NCI-H446 (cell line): ENCODE measurements at places on chromosomes 3 and 15.

DNA sequence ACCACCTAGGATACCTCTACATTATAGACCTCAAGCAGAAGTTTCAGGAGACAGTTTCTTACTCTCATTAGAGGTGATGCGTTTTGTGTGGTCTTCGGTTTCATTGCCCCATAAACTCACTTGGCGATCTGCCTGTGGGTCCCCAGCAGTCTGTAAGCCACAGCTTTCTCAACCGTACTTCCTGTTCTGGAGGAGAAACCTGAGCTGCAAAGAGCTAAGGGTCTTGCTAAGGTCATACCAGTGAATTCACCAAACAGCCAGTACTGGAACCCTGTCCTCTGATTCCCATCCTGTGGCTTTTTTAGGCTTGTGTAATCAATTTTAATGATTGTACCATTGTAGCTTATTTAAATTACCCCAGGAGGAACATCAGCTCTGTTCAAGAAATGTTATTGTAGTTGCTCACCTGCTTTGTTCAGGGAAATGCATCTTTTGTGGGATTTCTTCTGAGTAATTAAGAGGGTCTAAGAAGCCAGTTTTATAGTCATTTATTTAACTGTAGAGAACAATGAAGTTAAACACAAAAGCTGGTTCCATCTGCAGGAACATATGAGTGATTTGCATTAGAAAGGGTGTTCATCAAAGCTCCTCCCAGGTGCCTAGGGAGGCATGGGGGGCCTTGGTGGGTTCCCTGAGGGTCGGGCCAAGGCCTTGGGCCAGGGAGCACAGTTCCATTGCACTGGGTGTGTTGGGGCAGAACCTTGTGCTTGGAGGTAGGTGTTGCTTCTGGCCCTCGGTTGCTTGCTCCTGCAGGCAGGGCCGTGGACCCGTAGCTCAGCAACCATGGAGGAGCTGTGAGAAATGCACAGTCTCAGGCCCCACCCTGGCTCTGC, 69.6 kb downstream of the APBA2 start:
- no peak for DNase-seq

- DNase-seq, result no peak
These were observed 1534.6 kb downstream of the SI start for GRCh38 chr3:163543662-163544061.

DNA sequence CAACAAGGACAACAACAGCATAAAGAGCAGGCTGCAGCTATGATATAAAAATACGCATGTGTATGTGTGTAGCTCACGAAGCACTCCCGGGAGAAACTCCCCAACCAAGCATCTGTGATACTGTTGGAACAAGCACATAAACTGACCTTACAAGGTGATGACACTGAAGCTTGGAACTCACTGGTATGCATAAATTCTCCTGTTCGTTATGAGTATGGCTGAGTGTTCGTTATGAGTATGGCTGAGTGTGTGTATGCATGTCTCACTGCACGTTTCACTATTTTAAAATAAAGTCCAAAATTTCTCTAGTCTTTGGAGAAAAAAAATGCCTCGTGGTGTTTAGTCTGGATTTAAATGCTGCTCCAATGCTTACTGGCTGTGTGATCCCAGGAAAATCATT, 256.8 kb downstream of the RORA start:
- DNase-seq, result no peak

GRCh38 chr3:103372031-103372430, 937.2 kb downstream of the ZPLD1 start:
- peak; percentile 16 for DNase-seq

GRCh38 chr3:41880387-41880786, 81.5 kb downstream of the ULK4 start:
- no peak for DNase-seq

- DNase-seq, result no peak
These were observed 148.7 kb downstream of the LRRK1 start for GRCh38 chr15:101067660-101068522.

- no peak for DNase-seq
These were observed 87.5 kb downstream of the GAP43 start for GRCh38 chr3:115710799-115711198.

DNA sequence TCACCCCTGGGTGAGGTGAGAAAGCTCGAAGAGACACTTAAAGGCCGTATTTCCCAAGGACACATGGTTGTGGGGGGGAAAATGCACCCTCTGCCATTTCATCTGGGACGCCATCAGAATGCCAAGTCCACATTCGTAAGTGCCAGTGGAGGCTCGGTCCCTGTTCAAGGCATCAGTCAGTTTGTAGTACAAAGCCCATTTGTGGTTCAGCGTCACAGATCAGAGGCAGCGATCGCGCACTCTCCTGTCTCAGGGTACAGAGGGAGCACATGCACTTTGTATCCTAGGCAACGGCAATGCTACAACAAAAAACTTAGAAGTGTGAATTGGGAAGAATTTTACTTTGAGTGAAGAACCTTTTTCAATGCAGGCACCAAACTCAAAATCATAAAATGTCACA, 27.2 kb downstream of the SEMA6D start:
- DNase-seq, result no peak

DNA sequence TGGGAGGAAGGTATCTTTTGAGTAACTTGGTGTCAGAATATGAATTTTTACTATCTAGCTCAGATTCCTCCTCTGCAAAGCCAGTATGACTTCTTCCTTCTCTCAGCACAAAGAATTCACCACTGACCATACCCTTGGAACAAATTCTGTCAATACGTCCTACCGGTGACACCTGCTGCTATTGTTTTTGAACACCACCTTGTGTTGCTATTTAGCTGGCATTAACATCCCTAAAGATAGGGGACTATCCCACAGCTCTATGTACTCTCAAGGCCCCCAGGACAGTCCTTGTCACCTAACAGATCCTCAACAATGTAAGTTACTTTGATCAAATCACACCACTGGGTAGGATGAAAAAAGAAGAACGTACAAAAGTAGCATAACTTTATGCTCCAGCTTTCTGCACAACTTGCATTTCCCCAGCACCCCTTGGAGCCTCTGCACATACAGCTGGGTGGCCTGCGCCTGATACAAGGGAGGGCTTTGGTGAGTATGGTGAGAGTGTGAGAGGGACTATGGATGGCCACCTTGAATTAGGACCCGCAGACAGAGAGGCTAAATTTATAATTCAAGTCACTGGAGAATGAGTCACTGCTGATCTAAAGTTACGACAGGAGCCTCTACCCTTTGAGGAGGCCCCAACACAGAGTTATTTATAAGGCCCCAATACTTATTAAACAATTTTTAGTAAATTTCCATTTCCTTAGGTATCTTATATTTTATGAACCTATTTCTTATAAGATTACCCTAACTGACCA, 2.3 kb upstream of the COLQ start:
- DNase-seq, result no peak

DNA sequence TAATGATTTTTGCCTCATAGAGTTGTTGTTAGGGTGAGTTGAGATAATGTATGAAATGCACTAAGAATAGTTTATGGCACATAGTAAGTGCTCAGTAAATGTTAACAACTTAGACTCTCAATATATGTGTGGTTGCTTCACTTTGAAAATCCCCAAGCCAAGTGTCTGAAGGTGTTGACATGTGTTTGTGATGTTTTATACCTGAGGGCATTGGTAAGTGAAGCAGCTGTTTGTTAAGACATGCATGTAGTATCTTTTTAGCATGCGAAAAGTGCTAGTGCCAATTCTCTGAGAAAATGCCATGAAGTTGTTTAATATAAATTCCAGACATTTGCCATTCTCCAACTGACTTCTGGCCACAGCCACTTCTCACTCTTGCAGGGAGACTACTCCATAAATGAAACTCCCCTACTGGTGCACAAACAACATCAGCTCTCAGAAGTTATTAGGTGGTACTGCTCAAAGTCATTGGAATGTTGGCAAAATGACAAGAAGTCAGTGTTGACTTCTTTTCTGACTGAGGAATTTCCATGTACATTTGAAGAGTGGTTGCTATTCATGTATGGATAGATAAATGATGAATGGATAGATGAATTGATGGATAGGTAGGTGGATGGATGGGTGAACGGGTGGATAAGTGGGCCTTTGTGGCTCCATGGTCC, 103.6 kb upstream of the NUDT16 start:
- no peak for DNase-seq

DNA sequence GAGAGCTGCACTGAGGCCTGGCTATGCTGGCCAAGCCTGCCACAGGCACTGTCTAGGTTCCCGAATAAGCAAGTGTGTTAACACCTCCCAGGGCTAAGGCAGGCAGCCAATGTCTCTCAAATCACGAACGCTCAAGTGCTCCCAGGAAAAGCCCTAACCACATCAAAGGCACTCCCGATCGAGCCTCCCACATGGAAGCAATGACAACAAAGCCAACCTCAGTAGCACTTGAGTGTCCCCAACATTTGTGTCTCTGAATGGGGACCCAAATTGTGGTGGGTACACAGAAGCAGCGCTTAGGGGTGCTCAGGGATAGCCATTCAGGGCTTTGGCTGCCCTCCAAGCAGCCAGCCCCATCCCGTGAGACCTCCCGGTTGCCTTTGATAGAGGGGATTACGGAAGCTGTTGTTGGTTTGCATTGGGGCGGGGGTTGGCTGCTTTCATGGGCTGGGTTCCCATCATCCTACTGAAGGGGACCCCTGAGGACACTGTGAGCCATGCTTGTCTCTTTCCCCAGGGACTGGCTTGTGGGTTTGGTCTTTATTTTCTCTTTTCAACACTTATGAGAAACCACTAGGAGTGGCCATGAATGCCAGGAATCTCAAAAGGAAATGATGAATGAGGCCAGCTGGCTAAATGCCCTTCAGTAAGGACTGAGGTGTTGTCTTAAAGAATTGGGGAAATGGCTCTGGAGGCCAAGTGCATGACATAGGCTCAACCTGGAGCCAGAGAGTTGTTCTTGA, 234.1 kb upstream of the FEZF2 start:
- peak; percentile 75 for DNase-seq

- DNase-seq, result no peak
These were observed 59.7 kb upstream of the CCDC50 start for GRCh38 chr3:191269289-191270085.

DNA sequence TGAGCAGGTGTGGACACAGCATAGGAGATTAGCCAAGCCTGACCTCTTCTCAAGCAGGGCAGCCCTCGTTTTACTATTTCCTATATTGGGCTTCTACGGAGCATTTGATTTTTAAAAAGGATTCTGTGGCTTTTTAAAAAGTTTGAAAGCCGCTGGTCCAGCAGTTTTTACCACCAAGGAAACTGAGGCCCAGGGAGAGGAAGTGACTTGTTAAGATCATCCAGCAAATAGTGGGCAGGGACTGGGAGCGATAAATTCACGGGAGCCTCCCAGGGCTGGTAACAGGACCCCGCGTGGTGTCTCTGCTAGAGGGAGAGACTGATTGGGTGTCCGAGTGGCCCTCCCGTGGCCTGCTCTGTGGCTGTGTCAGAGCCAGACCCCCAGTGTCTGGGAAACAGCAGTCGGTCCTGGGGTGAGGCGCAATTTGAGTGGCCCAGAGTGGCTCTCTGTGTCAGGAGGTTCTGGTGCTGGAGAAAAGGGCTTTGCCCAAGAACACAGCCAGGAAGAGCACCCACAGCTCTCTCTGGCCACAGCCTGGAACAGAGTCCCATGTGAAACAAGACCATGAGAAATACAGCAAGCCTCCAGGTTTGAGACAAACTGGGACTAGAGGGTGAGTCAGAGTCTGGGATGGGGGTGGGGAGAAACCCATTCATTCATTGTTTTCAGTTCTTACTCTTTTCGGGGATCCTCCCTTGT, 4.2 kb downstream of the FURIN start:
- no peak for DNase-seq

DNA sequence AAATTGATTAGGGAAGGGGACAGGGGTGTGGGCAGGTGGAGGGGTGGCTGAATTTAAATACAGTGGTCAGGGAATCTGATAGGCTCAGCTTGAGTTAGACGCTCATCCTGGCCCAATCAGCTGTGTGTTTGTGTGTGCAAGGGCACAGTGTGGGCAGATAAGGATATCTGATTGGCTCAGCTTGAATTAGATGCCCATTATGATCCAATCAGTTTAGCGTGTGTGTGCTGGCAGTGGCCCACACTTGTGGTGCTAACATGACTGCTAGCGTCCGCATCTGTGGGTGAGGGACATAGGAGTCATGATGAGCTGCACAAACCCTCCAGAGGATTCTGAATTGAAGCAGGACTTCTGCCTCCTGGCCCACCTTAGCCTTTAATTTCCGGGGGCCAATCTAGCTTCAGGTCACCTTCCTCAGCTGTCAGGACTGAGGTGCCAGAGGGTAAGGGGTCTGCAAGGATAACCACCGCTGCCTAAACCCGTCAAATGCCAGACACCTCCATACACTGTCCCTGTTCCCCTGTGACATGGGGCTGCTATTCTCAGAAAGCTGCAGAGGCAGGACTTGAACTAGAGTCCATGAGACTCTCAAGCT, 97.3 kb downstream of the CORO2B start:
- DNase-seq, result no peak

DNA sequence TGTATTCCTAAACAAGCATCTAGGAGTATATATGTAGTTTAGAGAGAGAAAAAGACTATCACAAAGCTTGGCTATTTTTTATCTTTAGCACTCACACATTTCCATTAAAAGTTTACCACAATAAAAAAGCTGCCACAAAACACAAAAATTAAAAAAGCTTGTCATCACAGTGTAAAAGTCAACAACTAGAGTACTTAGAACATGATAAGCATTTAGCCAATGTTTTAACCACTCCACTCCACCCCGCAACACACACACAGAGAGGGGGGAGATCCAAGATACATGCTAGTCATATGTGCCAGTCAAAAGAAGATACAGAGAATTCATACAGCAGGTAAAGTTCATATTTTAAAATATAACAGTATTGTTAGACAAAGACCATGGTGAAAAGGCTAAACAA, 79.7 kb downstream of the STAG1 start:
- DNase-seq, result no peak
